ENCODE measurements at places on chromosomes 16 and 17.

- DNase-seq = no peak
Observed at GRCh38 chr16:649631-650030, 466 bp downstream of the WDR90 start.

GRCh38 chr16:86299882-86300610 is 210.3 kb upstream of the FOXF1 start:
- DNase-seq = no peak

DNA sequence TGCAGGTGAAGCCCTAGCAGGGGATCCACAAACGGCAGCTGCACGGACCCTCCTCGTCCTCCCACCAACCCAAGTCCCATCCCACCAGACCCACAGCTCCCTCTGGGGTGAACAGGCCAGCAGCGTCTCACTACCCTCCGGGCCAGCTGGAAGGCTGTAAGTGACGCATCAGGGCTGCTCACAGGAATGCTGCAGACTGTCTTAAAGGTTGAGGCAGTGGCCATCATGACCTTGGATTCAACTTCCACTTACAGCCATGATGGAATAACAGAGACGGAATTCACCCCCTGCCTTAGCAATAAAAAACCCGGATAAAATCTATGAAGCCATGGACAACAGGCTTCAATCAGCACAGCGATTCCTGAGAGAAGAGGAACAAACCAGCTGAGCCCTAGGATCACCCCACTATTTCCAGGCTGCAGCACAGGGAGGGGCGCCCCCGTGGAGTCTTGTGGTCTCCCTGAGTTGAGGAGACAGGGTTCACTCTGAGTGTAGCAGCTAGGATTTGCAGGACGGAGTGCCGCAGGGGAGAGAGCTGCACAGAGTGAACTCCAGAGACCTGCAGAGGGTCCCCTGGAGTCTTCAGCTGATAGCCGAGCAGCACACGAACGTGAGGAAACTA is 10.5 kb downstream of the FAM83G start:
- DNase-seq = no peak

DNA sequence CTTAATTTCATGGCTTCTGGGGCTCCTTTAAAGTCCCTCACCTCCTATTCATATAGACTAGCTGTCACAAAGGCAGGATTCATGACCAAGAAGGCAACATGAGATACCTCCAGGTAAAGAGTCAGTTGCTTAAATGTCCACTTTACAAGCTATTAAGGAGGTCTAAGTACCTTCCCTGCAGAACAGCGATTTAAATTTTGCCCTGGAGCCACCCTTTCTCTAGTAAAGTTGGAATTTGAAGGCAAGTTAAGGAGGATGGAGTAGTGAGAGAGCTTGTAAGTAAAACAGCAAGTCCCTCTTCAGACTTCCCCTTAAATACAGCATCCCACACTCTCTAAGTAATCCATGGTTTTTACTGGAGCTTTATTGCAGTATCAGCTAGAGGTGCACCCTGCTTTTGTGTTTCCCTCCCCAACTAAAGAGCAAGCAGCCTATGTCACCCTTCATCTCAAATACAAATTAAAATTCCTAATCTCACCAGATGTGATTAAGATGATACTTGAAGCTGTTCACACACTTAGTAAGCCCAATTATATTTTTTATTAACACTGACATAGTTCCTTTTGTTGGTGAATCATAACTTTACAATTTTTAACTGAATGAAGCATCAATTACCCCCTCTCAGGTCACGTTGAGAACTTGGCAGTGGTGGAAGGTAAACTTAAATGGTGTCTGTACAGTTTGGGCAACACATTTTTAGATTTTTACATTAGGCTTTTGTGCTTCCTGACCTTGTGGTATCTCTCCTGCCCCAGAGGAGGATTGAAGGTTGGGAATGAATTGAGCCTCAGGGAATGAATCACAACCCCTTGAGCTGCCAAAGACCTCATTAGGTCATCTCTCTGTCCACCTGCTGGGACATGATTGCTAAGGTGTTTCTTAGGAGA is 108.9 kb downstream of the TANGO6 start:
- no peak for DNase-seq
